Neural progenitor cell (in vitro differentiated cells): ENCODE measurements at places on chromosomes 16 and 17.

DNA sequence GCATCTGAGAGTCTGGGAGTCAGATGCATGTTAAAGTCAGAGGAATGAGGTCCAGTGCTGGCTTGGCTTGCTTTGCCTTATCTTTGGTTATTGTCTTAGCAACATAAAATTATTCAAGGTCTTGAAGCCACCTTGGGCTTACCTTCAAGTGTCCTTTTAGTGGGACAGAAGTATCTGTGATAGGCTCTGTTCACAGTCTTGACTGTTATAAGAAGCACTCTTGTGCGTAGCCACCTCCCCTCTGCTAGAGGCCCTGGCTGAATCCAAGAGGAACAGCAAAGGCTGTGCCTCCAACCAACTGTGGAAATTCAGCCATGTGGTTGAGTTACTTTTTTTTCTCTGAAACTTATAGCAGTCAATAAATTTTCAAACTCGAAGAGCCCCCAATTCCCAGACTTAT is 8.6 kb upstream of the MAP3K3 start:
- DNase-seq, result no peak

GRCh38 chr16:49529411-49530045 is 155.9 kb downstream of the C16orf78 start:
- DNase-seq, result no peak

DNA sequence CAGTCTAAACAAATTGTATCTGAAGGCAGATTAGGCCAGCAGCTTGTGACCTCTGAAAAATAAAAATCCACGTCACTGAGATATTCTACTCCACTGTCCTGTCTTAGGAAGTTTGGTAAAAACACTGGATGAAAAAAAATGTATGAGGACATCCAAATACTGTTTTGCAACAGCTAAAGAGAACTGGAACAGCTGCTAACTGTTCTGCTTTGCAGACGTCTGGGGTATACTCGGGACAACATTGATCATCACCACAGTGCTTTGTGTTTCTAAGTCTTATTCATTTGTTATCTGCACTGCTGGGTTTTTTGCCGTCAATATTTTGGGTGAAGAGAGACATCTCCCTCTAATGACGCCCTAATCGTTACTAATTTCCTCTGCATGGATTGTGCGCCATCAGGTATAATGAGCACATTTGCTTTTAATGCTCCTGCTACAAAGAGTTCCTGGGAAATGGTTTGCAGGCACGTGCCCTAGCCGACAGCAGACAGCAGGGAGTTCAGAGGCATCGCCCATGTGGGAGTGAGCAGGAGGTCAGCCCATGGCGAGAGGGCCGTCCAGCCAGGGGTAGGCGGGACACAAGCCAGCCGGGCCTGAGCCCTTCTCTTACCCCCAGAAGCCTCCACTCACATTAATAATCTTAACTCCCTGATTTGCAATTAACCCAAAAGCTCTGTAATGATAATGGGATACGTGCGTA is 87.0 kb downstream of the CBLN1 start:
- DNase-seq, result no peak

DNA sequence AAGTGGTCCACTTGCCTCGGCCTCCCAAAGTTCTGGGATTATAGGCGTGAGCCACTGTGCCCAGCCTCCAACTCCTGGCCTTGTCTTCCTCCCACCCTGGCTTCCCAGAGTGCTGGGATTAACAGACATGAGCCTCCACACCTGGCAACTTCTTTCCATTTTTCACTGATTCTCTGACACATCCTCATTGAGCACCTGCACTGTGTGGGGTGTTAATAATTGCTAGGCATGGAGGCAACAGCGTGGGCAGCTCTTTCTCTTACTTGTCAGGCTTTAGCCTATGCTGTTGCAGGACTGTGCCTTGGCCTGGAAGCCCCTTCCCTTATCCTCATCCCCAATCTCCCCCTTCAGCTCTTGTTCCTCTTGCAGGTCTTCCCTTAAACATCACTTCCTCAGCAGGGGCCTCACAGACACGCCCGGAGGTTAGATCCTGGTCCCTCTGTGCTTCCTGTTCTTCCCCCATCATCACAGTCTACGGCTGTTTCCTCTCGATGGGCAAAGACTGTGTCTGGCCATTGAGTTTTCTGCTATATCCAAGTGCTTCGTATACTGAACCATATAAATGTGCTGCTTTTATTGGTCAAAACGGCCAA is 7.9 kb downstream of the QPRT start:
- no peak for DNase-seq

DNA sequence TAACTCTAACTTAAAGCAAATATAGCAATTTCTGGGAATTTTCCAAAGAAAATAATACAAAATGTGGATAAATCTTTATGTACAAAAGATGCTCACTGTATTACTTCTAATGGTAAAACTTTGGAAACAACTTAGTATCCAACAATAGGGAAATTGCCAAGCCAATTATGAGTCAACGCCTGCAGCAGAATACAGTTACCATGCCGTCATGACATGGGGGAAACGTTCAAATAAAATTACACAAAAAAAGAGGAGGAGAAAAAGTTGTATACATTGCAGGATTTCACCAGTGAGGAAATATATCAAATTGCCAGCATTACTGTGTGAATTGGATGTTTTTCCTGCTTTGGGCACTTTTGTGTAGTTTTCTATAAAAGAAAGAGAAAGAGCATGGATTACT is 469.6 kb downstream of the SOX9 start:
- no peak for DNase-seq
